ENCODE measurements at places on chromosomes 2 and 18.

GRCh38 chr2:74021407-74021755 lies 36.7 kb downstream of the TET3 start:
- no peak for DNase-seq

GRCh38 chr2:203804070-203804469 lies 63.5 kb upstream of the CTLA4 start:
- no peak for DNase-seq

DNA sequence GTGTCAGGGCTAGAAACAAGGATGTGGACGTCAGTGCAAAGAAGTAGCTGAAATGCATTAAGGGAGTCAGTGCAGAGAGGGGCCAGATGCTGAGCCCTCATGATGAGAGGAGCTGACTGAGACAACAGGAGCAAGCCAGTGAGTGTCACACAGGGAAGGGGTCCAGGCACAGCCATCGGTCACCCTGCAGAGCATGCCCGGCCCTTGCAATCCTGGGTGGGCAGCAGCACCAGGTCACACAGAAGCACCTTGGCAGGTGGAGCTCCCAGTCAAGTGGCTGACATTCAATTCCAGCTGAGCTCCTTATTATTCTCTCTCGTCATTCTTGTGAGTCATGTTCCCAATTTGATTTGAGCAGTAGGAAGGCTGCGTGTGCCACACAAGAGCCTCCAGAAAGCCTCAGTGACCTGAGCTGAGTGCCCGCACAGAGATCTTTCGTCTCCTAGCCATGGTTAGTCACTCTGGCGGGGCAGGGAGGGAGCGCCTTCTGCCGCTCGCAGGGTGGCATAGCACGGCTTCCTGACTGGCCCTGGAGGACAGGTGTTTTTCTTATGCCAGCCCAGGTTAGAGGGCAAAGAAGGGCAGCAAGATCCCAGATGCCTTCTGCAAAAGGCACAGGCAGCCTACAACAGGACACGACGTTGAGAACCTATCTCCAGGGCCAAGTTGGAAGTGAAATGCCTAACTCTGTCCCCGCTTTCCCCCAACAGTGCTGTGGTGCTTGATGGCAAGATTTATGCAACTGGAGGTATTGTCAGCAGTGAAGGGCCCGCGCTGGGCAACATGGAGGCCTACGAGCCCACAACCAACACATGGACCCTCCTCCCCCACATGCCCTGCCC lies 220.9 kb downstream of the ATAD2B start:
- DNase-seq: no peak

GRCh38 chr2:66714610-66715009 lies 279.7 kb downstream of the MEIS1 start:
- no peak for DNase-seq

DNA sequence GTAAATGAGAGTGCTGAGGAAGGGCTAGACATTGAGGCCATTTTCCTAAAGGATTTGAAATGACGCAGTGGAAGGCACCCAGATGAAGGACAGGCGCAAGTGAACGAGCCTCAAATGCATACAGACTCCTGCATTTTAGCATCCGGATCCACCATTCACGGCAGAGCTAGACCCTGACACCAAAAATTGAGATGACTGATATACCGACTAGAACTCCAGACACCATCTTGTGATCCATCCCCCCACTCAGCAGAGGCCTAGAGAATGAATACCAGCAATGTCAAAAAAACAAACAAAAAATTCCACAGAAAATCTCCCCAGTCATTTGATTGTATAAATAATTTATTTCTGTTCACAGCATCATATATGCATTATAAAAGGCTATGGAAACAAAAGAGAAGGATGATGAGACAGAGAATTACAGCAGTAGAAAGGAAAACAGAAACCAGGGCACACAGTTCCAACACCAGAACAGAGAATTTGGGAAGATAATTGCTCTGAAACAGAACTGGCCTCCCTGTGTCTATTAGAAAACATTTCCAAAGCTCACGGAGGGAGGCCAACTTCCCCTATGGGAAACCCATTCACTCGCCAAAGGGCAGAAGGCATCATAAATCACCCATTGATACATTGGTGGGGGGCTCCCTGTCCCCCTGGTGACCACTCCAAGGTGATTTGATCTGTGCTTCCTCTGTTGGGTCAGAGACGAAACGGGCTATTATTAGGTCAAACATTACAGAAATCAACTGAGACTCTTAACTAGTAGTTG lies 4.0 kb downstream of the ARL4C start:
- no peak for DNase-seq

- DNase-seq: no peak
Measured at GRCh38 chr2:145157741-145158591, 638.0 kb upstream of the ZEB2 start.

- no peak for DNase-seq
Measured at GRCh38 chr2:32422133-32422532, 65.3 kb downstream of the BIRC6 start.

DNA sequence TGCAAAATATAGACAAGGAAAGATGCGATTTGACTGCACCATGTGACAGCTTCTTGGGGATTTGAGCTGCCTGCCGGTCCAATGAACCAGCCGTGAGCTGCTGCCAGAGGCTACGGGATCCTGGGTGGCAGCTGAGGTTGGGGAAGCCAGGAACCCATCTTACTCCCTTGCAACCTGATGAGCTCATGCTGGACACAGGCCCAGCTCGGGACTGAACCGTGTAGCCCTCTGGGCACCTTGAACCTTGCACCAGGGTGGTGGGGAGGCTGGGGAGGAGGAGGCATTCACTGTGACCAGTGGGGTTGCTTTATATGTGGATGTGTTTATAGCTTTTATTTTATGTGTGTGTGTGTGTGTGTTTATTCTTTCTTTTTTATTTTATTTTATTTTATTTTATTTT lies 9.1 kb downstream of the ALPI start:
- DNase-seq: no peak

GRCh38 chr18:24432618-24433017 lies 6.1 kb downstream of the IMPACT start:
- DNase-seq: no peak

Measured in effector CD8-positive, alpha-beta T cell (primary cell).